ENCODE measurements at places on chromosomes 11 and 22. TPM values are rescaled to one million over a fixed set of nuclear protein-coding genes. Genes with fewer than 3 reads are reported as not detected.

Gene OR10G4
- not detected for total RNA-seq

Gene CRACR2B
- 1.8 TPM for total RNA-seq

DNA sequence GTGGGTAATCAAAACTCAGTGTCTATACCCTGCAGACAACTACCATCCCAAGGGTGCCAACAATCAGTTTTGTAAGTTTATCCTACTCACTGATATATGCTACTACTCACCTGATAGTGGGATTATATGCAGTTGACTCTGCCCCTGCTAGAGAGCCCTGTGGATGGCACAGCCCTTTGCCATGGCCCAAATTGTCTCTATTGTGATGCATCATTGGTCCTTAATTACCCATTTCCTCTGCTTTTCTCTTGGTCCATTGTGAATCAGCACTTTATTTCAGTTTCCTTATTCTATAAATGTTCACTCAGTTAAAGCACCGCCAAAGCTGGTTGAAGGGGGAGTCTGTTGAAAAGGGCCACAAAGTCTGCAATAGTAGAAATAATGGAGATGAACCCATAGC, 42.3 kb downstream of the PLAAT5 start:
- no peak for DNase-seq

- DNase-seq: no peak
Measured at GRCh38 chr11:116618461-116618860, 154.3 kb downstream of the BUD13 start.

GRCh38 chr11:4190098-4190497, 95.5 kb downstream of the RRM1 start:
- DNase-seq: no peak
